RPMI7951 (cell line): ENCODE measurements at places on chromosomes 16 and 17. TPM values are rescaled to one million over a fixed set of nuclear protein-coding genes. Genes with fewer than 3 reads are reported as not detected.
A peak's percentile ranks its signal among the peaks of the same experiment; 100 is the strongest.

DNA sequence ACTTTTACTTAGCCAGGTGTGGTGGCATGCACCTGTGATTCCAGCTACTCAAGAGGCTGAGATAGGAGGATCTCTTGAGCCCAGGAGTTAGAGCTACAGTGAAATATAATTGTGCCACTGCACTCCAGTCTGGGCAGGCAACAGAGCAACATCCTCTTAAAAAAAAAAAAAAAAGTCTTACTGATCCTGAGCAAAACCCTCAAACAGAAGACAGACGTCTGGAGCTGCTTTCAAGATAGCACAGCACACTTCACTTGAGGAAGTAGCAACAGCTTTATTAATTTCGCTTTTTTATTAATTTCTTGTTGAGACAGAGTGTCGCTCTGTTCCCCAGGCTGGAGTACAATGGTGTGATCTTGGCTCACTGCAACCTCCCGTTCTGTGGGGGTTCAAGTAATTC lies 10.2 kb upstream of the GGA2 start:
- no peak for DNase-seq

DNA sequence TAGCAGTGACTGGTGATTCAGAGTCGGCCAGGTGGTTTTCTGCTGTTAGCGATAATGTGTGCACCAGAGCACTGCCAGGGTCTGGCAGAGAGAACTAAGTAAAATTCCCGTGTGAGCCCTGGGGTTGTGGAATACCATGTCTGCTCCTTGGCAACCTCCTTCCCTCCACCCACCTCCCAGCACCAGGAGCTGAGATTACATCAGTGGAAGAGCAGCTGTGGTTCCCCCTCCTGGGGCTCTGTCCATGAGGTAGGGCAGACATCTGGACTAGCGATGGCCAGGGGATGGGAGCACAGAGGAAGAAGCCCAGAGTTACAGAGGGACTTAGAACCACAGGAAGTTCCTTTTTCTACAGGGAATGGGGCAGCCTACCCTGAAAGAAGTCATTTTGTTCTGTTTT lies 15.8 kb downstream of the CLEC10A start:
- DNase-seq = peak; percentile 72

- peak; percentile 63 for DNase-seq
Observed at GRCh38 chr17:29619251-29619650, 3.5 kb downstream of the CORO6 start.

- no peak for DNase-seq
Observed at GRCh38 chr17:819251-819650, 37.1 kb downstream of the MRM3 start.

GRCh38 chr16:31362476-31363405 lies 7.8 kb downstream of the ITGAX start:
- no peak for DNase-seq

- DNase-seq = no peak
Observed at GRCh38 chr17:5718726-5719125, 134.4 kb upstream of the NLRP1 start.

- DNase-seq = no peak
Observed at GRCh38 chr16:684961-685696, 995 bp upstream of the JMJD8 start.

GRCh38 chr16:81715358-81716196 lies 63.5 kb upstream of the PLCG2 start:
- no peak for DNase-seq

DNA sequence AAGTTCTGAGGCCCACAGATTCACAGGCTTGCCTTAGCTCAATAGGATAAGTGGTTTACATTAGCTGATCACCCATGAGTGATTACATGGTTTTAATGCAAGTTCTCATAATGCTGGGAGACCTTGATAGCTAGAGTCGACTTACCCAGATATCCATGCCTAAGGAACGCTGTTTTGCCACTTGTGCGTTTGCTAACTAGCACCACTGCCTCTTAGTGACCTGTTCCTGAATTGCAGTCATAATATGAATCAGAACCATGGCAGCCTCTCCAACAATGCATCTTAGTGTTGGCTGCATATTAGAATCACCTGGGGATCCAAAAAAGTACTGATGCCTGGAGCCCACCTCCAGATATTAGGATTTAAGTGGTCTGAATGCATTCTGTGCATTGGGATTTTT lies 251.1 kb upstream of the CDH5 start:
- no peak for DNase-seq

GRCh38 chr16:12723681-12724080 lies 80.0 kb downstream of the CPPED1 start:
- no peak for DNase-seq

DNA sequence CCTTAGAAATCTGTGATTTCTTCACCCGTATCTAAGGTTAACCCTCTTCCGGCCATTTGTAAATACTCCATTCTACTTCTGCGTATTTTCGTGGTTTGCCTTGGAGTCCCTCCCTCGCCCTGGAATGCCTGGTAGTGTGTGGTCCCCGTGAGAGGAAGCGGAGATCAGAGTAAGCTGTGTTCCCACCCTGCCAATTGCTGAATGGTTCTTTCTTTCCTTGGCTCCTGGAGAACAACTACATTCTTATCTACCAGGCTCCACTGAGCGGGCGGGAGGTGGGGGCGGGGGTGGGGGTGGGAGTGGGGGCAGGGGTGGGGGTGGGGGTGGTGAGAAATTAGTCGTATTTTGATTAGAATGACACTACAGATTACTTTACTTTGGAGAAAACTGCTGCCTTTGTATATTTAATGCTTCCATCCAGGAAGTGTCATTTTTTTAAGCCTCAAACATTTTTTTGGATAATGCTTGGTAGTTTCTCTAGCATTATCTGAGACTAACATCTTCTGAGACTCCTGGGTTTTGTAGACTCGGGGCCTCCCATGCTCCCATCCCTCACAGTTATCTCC lies 20.9 kb upstream of the FASN start:
- DNase-seq = peak; percentile 26

- no peak for DNase-seq
Observed at GRCh38 chr17:7538891-7539545, 9.8 kb upstream of the TNFSF12 start.

- DNase-seq = peak; percentile 68
Observed at GRCh38 chr16:51666074-51666473, 515.0 kb upstream of the SALL1 start.

GRCh38 chr16:17804857-17805256 lies 334.1 kb upstream of the XYLT1 start:
- DNase-seq = no peak

DNA sequence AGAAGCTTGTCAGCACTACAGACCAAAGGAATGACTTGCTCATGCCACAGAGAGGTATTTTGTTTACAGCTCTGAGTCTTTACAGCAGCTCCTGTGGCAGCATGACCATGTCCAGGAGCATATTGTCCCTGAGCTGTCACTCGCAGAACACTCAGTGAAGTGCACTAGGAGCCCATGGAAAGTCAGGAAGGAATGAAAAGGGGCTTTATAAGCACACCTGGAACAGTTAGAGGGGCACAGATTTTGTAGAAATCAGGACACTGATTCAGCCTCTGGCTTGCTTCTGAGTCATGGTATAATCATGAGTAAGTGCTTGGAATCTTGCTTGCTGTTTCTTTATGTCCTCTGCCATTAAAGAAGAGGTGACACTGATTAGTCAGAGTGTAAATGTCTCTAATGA lies 41.0 kb downstream of the TADA2A start:
- peak; percentile 29 for DNase-seq

DNA sequence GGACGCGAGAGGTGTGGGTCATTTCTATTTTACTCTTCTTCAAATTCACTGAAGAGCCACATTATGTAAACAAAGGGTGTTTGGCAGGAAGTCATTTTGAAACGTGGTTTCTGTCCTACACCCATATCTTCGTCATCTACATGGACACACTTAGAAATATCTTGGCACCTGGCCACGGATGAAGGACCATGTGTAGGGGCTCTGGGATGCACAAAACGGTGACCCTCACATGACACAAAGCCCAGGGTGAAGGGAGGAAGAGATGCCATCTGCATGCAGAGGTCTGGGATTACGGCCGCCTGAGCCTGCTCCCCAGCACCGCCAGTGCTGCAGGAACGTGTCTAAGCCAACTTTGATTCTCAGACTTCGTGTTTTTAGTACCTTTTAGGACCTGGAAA lies 130.2 kb upstream of the CHMP6 start:
- DNase-seq = peak; percentile 10

GRCh38 chr17:8608001-8608400 lies 22.5 kb downstream of the MYH10 start:
- no peak for DNase-seq

- DNase-seq = peak; percentile 83
Observed at GRCh38 chr17:73595479-73595878, 48.8 kb downstream of the SDK2 start.

DNA sequence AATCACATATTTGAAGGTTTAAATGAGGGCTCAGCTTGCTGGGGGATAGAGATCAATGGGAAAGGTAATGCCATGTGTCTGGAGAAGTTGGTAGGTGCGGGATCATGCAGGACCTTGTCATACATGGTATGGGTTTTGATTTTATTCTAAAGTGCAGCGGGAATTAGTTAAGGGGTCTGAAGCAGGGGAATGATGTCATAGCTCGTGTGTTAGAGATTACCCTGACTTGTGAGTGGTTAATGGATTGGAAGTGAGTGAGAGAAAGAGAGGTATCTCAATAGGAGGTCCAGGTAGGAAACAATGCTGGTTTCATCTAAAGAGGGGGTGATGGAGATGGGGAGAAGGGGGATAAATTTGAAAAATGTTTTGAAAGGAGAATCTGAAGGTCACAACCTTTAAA lies 280.0 kb downstream of the SHISA9 start:
- no peak for DNase-seq

DNAAF8 gene
- total RNA-seq = 0.36 and 0.49 TPM in 2 replicates

ESRP2 gene
- 0.24 TPM in 1 of 2 replicates, not detected in the other for total RNA-seq

WIPF2 gene
- total RNA-seq = 6.1 and 6.3 TPM in 2 replicates

KLHL10 gene
- total RNA-seq = not detected in 2 replicates

NGFR gene
- 6.4 and 10.1 TPM in 2 replicates for total RNA-seq

ZNF750 gene
- total RNA-seq = not detected in 2 replicates

ZNF232 gene
- total RNA-seq = 6.0 and 9.6 TPM in 2 replicates

KREMEN2 gene
- total RNA-seq = 0.24 and 0.49 TPM in 2 replicates

RUNDC3A gene
- total RNA-seq = 0.12 TPM in 1 of 2 replicates, not detected in the other

HIGD1B gene
- not detected in 2 replicates for total RNA-seq

SCNN1G gene
- not detected in 2 replicates for total RNA-seq

C16orf92 gene
- not detected in 2 replicates for total RNA-seq

CACNG3 gene
- total RNA-seq = not detected in 2 replicates
